Activated CD8-positive, alpha-beta T cell treated with anti-CD3 and anti-CD28 coated beads for 36 hours (primary cell): ENCODE measurements at places on chromosomes 3 and 15.
A peak's percentile ranks its signal among the peaks of the same experiment; 100 is the strongest.

GRCh38 chr3:192881159-192881786, 36.4 kb downstream of the MB21D2 start:
- no peak for DNase-seq

DNA sequence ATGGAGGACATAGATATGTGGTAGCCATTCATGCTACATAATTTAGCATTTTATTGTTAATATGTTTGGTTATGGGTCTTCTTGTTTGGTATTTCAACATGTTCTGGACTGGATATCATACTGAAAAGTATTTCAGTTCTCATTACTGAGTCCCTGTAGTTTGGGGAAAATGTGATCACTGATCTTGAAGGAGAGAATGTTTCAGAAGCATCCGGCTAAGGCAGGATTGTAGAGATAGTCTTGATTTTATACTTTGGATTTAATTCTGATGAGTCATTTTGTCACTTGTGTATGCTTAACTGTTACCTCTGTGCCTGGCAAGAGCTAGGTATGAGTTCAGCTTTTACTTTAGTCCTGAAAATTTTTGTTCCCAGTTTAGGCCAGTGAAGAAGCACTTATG, 7.1 kb downstream of the CHD2 start:
- no peak for DNase-seq

- DNase-seq = no peak
These were observed 86.4 kb upstream of the WNT7A start for GRCh38 chr3:13966302-13966701.

GRCh38 chr3:53140847-53141845, 10.9 kb upstream of the RFT1 start:
- no peak for DNase-seq

DNA sequence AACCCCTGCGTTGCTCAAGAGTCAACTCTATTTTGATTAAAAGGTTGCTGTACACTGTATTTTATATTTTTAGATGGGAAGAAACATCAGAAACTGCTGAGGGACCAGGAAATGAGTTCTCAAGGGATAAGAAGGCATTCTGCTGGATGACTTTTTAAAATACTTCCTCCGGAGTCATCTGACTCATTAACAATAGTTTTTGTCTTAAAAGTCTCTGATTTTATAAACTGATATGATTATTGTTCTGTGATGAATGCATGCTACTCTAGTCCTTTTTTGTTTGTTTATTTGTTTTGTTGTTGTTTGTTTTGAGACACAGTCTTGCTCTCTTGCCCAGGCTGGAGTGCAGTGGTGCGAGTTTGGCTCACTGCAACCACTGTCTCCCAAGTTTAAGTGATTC, 18.2 kb upstream of the HLTF start:
- no peak for DNase-seq

DNA sequence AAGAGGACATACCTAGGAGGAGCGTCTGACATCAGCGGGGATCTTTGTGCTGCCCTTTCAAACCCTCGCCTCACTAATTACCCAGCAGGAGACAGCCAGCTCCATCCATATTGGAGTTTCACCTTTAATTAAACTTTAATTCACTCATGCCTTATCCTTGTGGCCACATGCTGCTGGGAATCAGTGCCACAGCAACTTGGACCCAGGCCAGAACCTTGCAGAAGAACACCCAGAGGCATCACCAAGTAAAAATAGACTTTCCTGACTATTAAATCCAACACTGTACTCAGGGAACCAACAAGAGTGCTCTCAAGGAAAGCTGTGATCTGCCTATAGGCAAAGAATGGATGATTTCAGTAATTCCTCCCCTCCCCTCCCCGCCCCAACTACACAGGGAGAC, 23.9 kb downstream of the EIF1B start:
- DNase-seq = no peak

DNA sequence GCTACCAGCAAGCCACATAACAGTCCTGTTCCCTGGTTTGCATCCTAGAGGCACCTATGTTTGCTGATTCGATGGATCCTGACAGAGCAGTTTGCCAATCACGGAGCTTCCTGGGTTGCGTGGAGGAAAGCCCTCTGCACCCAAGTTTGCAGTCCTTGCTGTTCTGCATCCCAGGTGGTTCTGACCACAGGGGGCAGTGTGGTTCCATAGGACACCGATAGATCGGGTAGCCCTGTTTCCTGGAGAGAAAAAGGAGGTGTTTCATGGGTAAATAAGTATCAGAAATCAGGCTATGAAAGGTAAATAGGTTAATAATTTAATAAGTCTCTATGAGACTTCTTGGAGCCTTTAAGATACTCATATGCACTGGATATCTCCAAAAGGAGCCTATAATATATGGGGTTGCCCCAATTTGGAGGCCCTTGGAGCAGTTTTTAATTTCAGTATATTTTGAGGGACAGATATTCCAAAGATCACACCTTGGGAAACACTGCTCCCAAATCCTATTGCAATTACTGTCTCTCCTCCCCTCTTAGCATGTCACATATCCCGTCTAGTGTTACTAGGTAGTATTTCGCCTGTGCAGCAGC, 194.6 kb upstream of the TPM1 start:
- DNase-seq = peak; percentile 81

DNA sequence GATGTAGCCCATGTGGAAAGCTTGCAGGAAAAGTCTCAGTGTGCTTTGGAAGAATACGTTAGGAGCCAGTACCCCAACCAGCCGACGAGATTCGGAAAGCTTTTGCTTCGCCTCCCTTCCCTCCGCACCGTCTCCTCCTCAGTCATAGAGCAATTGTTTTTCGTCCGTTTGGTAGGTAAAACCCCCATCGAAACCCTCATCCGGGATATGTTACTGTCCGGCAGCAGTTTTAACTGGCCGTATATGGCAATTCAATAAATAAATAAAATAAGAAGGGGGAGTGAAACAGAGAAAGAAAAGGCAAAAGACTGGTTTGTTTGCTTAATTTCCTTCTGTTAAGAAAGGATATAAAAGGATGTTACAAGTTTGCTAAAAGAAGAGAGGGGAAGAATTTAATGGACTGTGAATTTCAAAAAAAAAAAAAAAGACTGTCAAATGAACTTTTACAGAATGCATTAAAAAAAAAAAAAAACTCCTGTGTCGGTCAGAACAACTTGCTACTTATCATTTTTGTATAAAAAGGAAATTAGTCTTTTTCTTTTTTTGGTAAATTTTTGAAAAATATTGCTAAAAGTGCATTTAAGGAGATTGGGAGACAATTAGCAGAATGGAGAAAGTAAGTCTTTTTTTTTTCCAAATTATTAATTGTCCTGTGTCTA, 7.0 kb downstream of the NR2F2 start:
- no peak for DNase-seq

GRCh38 chr15:50046159-50046558, 72.9 kb downstream of the ATP8B4 start:
- DNase-seq = no peak

GRCh38 chr3:20588781-20589180, 402.8 kb upstream of the SGO1 start:
- no peak for DNase-seq

DNA sequence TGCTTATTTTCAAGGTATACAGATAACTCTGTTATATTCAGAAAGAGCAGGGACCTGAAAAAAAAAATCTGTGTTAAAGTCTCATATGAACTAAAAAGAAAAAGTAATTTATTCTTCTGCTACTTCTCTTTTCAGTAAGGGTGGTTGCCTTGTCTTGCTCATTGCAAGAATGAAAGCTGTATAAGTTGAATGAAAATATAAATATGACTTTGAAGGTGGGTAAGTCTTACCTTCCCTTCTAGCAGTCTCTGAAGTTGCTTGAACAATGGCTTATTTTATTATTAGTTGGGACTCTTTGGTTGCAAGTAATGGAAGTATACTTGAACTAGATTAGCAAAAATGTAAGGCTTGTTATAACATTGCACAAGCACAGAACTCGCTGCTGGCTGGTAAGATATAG, 1554.9 kb downstream of the SI start:
- no peak for DNase-seq

GRCh38 chr3:56193519-56193918, 274.7 kb downstream of the ERC2 start:
- DNase-seq = no peak

DNA sequence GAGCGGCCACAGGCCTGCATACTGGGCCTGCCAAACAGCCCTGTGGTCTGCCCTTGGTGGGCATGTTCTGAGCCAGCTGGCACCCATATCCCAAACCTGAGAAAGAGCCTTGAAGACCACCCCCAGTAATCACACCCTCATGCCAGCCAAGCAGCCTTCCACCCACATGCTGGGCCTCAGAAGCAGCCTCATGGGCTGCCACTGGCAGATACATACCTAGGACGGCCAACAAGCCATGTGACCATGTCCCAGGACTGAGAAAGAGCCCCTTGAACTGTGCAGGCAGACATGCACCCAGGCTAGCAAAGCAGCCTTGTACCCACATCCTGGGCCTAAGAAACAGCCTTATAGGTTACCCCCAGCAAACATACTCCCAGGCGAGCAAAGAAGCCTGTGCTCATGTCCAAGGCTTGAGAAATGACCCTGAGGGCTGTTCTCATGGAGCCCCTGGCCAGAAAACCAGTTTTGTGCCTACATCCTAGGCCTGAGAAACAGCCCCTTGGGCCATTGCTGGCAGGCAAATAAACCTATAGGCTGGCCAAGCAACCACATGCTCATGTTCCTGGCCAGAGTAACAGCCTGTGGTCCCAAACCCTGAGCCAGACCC, 24.9 kb downstream of the TUBGCP5 start:
- DNase-seq = no peak

DNA sequence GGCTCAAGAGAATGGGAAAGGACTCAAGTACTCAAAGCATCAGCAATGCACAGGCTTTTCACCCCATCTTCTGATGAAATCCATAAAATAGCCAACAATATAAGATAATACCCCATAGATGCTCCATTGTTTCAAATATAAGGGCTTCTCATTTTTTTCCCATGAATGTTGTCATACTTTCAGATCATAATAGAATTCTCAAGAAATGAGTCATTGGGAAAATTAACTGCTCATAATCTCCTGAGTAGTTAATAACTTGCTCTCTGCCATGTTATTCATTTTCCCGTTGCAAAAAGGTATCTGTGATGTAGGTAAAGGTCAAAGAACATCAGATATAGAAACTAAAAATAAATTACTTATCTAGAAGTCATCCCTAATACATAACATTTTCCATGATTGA, 121.9 kb downstream of the NSUN3 start:
- no peak for DNase-seq

- peak; percentile 58 for DNase-seq
These were observed at the start of gene OCA2 for GRCh38 chr15:28098766-28099554. Gene OCA2 (minus strand): TSS chr15:28099315. CDS start chr15:28081874, 17,441 bp downstream.

DNA sequence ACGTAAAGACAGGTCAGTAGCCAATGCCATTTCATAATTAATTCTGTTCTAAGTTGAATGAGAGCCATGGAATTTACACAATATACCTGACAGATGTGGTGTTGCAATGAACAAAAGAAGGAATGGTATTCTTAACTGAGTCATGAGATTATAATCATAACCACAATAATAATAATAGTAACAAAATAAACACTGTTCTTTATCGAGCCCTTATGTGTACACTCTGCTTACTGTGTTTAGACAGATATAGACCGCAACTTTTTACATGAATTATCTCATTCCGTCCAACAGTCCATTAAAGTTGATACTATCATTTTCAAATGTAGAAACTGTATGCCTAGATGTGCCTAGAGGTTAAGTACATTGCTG, 28.2 kb upstream of the SCAANT1 start:
- DNase-seq = no peak

GRCh38 chr3:141125351-141125750, 74.2 kb downstream of the SPSB4 start:
- no peak for DNase-seq

- peak; percentile 78 for DNase-seq
These were observed 97.4 kb downstream of the ST6GAL1 start for GRCh38 chr3:187027531-187028278.

- DNase-seq = no peak
These were observed 3.0 kb downstream of the CCR9 start for GRCh38 chr3:45889337-45889736.

GRCh38 chr15:69026355-69026754, 11.9 kb downstream of the NOX5 start:
- no peak for DNase-seq

DNA sequence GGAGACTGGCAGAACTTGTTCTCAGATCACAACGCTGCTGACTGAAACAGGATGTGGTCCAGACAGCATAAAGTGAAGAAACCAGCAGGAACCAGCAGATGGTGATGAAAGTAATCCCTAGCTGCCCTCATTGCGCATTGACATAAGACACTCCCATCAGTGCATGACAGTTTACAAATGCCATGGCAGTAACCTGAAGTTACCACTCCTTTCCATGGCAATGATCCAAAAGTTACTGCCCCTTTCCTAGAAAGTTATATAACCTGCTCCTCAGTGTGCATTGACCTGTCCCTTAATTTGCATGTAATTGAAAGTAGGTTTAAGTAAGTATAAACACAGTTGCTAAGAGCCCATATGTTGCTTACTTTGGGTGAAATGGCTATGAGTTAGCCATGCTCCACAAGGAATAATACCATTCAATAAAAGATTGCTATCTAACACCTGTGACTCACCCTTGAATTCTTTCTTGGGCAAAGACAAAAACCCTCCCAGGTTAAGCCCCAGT, 149.1 kb upstream of the CD96 start:
- DNase-seq = peak; percentile 41

- no peak for DNase-seq
These were observed 85.7 kb downstream of the TBL1XR1 start for GRCh38 chr3:177111541-177111949.

GRCh38 chr3:197791892-197792647, 1.0 kb downstream of the LRCH3 start:
- peak; percentile 67 for DNase-seq

DNA sequence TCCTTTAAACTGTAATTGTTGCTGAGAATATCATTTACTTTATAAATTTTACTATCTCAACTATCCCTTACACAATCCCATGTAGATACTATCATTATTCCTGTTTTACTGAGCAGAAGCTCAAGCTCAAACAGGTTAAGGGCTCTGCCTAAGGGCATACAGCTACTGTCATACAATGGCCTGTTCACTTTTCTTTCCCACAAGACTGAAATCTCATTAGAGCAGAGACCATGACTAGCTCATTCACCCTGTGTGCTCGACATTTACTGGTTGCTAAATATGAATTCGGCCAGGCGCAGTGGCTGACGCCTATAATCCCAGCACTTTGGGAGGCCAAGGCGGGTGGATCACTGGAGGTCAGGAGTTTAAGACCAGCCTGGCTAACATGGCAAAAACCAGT, 1.6 kb upstream of the MESP2 start:
- DNase-seq = no peak

GRCh38 chr15:66212563-66212921, 41.0 kb downstream of the MEGF11 start:
- DNase-seq = no peak

DNA sequence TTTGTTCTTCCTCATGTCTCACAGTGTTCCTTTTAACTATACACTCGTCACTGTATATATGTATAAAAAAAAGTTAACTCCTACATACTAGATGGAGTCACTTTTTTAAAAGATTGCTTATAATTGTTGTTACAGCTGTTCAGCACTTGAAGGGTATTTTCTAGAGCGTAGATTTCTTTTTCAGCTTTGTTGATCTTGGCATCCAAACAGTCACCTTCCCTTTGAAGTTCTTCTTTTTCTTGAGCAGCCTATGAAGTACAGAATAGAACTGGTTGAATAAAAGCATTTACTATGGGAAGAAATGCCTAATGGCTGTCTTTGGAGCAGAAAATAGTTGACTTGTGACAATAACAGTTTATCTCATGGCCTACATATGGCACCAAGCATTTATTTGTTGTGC, 17.8 kb downstream of the TTC14 start:
- no peak for DNase-seq

GRCh38 chr3:9703736-9704346, at the start of gene CPNE9:
Gene CPNE9 (plus strand): TSS chr3:9703833. CDS start chr3:9703997, 164 bp downstream.
- DNase-seq = no peak

GRCh38 chr3:117114517-117115265, 405.1 kb downstream of the TUSC7 start:
- no peak for DNase-seq
